ENCODE measurements at places on chromosomes 6 and 20.

- DNase-seq = no peak
Observed at GRCh38 chr6:144896289-144896688, 611.2 kb downstream of the UTRN start.

GRCh38 chr20:41177636-41178035, 40.3 kb downstream of the PLCG1 start:
- no peak for DNase-seq

GRCh38 chr6:79808921-79809320, 138.4 kb downstream of the ELOVL4 start:
- no peak for DNase-seq

DNA sequence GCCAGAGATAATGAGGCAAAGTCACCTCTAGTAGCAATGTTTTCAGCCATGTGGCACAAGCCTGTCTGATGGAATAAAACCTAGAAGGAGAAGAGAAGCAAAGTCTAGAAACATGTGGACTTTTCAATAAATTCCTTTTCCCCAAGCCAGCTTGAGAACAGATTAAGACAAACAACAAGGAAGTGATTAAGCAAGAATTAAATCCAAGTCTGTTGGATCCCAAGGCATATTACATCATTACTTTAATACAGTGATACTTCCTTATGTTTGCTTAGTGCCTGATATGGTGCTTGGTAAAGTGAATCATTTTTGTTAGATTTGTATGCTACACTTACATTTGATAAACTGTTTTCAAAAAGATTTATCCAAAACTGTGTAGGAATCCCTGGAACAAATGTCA, 260.3 kb upstream of the FAM83B start:
- no peak for DNase-seq

- DNase-seq = no peak
Observed at GRCh38 chr6:46329568-46329967, 158.8 kb upstream of the ENPP5 start.

- DNase-seq = no peak
Observed at GRCh38 chr6:141421378-141421777, 711.3 kb upstream of the GJE1 start.

GRCh38 chr20:35306931-35307517, 14.8 kb upstream of the FAM83C start:
- DNase-seq = no peak

DNA sequence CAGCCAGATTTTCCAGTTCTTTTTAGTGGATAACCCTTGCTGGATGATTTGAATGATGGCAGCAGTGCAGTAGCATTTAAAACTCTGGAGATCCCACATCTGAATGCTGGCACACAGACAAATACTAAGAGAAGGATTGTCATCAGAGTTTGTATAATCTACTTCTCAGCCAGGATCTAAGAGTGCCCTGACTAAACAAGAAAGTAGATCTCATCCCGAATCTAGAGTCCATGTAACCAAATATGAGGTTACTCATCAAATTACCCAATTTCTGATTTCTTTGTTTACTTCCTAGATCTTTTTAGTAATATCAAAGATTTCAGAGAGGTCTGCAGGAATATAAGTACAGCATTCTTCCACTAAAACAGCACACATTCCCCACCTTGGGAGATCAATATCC, 7.8 kb downstream of the TMC2 start:
- DNase-seq = no peak

- DNase-seq = no peak
Observed at GRCh38 chr6:116974526-116975316, 97.7 kb downstream of the RFX6 start.

DNA sequence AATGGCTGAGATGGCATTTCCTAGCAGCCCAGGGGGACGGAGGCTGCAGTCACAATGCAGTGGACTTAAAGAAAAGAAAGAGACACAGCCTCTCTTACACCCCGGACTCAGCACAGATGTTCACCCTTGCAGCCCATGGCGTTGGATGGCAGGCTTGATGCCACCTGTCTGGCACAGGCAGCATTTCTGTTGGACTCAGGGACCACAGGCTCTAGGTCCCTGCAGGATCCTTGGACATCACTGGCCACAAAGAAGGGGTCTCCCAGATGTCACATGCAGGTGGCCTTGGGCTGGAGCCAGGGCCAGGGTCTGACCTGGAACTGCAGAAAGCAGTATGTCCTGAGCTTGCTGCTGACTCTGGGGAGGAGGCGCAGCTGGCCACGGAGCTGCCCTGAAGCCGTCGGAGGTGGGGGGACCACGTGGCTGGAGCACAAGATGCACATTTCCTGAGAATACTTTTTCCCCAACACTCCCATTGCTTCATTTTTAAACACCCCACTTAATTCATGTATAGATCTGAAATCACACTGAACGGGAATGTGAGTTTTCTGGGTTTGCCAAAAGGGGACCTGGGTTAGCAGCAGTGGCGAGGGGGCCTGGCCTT, 102.3 kb upstream of the SULF2 start:
- DNase-seq = no peak

DNA sequence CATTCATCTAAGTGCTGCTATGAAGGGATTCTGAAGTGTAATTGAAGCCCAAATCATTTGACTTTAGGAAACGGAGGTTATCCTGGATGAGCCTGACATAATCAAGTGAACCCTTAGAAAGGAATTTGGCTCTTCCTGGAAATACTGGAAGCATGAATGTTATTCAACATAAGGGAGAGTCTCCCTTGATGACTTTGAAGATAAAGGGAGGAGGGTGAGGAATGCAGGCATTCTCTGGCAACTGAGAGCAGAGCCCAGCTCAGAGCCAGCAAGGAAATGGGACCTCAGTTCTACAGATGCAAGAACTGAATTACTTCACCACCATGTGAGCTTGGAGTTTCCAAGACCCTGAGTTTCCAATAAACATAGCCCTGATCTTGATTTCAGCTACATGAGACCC, 168.2 kb downstream of the DLL1 start:
- DNase-seq = no peak

DNA sequence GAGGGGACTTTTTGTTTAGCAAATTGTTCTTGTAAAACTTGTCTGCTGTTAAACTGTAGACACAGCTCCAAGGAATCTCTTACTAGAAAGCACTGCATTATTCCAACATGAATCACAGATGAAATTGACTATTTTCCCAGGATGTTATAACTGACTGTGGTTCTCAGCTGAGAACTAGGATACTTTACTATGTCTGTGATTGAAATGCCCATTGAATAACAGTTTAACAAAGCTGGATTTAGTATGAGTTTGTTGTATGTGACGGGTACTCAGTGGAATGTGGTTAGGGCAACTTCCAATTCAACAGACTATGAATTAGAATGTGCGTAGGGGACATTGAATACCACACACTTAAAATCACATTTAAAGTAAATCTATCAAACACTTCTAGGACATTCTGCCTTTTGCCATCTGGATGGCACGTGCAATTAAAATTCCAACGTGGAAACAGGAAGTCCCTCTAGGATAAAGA, 193.4 kb upstream of the PREP start:
- DNase-seq = no peak
